ENCODE measurements at places on chromosomes 7 and 10.

GRCh38 chr7:44185729-44186128, 3.5 kb downstream of the GCK start:
- DNase-seq, result no peak

GRCh38 chr10:117135026-117135372, 3.1 kb downstream of the VAX1 start:
- DNase-seq, result no peak

DNA sequence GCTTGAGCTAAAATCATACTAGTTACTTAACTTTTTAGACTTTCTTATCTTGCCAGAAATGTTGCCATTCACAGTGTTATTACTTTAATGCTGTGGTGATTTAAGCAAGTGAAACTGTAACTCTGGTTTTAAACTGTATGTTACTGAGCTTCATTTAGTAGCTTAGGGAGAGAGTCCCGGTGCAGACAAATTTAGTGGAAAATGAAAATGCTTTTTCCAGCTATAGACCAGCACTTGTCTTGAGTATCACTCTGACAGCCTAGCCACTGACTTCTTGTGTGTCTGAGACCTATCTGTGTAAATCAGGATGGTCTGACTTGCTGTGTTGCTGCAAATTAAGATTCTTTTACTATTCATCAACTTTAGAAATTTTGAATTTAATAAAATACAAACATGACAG, 200.8 kb downstream of the CACNB2 start:
- no peak for DNase-seq

- DNase-seq, result no peak
These were observed 265.4 kb downstream of the SKIDA1 start for GRCh38 chr10:21260066-21260465.

- peak; percentile 51 for DNase-seq
These were observed 58.5 kb downstream of the LGI1 start for GRCh38 chr10:93816123-93816747.

DNA sequence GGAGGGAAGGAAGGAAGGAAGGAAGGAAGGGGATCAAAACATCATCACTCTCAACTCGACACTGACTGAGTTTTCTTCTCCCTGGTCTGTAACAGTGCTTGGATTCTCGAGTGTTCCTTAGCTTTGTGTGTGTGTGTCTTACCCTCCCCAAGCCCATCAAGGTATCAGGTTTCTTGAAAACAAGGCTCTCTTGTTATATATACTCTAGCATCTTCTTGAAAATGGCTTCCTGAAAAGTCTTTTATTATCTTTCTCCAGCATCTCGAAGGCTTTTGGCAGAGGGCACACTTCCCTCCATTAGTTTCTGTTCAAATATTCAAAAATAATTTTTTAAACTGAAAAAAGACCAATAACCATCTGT, 13.4 kb downstream of the SERPINE1 start:
- DNase-seq, result no peak

- no peak for DNase-seq
These were observed 4.6 kb upstream of the TSPAN15 start for GRCh38 chr10:69446650-69447151.

- no peak for DNase-seq
These were observed 89.4 kb downstream of the CTNNA3 start for GRCh38 chr10:67606572-67606971.

DNA sequence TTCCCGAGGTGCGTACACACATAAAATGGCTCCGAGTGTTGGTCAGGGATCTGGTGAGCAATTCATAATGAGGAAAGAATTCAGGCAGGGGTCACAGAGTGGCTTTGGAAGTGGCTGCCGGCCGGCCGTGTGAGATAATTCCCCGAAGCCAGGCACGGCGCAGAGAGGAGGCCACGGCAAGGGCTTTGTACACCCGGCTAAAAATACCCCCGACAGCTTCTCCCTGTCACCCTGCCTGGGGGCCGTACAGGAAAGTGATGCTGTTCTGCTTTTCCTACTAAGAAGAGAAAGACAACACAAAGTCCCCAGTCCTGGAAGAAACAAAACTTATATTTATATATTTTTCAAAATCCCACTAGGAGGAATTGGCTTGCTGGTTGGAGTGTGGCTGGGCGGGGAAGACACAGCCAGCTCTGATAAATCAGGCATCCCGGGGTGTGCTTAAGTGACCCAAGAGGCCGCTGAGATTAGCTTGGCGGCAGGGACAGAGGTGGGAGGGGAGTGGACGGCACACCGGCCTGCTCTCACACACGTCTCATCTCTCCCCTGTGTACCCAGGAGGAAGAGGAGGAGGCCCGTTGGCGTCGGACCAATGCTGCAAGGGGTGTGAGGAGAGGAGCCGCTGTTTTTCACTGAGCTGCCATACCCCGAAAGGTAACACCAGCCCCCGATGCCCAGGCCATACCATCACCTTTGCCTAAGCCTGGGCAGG, 70.5 kb downstream of the ZMIZ1 start:
- no peak for DNase-seq

DNA sequence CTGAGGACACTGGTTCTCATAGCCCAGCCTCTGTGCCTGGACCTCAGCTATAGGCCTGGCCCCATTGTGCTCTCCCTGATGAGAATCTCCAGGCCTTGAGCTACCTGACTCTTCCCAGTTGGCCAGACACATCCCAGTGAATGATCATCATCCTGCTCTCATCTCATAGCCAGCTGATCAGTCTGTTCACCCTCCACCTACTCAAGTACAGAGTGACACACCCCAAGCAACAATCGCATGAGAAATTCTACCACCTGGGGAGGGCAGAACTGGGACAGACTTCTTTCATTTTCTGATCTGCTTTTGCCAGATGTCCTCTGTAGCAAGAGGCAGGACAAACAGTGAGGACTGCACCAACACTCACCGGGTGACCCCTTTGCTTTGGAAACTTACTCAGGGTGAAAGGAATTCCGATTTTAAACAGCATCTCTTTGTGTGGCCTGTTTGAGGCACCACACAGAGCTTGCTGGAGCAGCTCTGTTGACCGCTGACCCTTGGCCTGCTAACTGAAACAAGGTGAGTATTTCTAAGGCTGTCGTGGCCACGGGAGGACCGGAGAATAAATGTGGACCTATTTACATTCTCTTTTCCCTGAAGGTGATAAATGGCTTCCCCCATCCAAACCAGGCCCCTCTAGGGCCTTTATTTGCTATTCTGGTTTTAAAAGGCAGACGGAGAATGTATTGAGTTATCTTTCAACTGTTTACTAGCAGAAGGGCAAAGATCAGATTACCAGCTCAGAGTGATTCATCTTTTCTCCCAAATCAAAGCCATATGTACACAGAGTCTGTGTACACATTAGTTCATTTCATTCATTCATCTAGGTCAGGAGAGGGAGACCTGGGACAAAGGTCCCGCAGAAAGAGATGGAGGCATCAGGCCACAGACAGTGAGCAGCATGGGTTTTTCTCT, 181.4 kb upstream of the TNS3 start:
- DNase-seq, result no peak

DNA sequence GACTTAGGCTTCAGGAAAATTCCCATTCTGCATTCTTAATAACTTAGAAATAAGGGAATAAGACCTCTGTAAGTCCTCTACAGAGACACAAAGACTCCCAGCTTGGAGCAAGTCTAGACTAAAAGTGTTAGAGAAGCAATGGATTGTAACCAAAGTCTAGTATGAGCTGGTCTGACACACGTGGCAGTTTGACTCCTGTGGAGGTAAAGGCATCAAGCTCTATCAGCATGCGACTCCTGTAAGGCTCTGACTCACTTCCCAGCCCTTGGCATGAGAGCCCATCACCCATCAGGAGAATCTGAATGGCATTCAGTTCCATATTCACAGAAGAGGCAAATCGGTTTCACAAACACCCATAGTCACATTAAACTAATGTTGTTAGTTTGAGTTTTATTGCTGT, 4.4 kb upstream of the VSTM4 start:
- no peak for DNase-seq

DNA sequence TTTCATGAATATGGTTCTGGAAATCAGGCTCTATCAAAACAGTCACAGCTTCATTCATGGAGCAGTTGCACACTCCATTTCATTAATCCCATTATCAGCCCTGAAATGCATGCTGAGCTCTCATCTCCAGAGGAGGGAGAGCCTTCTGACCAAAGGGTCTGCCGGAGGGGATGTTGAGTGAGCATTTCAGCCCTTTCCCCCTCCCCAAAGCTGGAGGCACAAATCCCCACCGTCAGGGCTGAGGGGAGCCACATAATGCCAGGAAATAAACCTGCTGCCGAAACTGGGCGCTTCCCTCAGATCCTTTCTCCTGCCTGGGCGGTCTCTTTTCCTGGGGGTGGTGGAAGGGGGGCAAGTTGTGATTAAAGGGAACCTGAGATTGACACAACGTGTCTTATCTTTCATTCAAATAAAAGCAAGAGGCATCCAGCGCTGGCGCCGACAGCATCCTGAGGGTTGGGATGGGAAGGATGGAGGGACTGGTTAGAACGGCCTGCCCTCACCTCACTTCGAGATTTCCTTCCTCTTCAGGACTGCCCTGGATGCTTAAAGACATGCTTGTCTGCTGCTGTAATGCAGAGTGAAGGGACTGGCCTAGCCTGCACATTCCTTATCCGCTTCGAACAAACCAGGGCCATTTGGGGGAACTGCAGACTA, 71.6 kb downstream of the TLL2 start:
- DNase-seq, result no peak

- no peak for DNase-seq
These were observed 10.7 kb downstream of the LDB1 start for GRCh38 chr10:102109166-102110116.

- no peak for DNase-seq
These were observed 48.5 kb downstream of the GNAT3 start for GRCh38 chr7:80463272-80463920.

GRCh38 chr7:132435016-132435990, 141.0 kb downstream of the PLXNA4 start:
- DNase-seq, result no peak

DNA sequence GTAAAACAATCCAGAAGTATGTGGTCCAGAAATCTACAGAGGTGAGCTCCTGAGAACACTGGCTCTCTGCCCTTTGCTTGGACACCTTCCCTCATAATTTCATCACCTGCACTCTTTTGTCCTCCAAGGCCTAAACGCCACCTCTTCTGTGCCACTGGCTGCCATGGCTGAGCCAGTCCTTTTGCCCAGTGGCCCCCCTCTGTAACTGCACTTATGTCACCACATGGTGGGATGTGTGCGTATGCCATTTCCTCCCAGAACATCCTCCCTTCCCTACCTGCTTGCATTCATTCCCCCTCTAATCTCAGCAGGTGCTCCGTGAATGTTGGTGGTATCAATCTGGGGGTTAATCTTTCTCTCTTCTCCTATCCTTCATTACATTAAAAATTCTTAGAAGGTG, 17.3 kb upstream of the DUSP5 start:
- no peak for DNase-seq

- DNase-seq, result no peak
These were observed 487.4 kb upstream of the CELF2 start for GRCh38 chr10:10530313-10530712.

DNA sequence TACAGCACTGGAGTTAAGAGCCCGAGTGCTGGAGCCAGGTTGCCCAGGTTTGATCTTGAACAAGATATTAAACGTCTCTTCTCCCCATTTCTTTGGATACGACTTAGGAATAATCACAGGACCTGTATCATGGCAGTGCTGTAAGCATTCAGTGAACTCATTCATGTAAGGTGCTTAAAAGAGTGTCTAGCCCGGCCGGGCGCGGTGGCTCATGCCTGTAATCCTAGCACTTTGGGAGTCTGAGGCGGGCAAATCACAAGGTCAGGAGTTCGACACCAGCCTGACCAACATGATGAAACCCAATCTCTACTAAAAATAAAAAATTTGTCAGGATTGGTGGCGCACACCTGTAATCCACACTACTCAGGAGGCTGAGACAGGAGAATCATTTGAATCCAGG, 40.8 kb downstream of the CHST15 start:
- DNase-seq, result no peak

DNA sequence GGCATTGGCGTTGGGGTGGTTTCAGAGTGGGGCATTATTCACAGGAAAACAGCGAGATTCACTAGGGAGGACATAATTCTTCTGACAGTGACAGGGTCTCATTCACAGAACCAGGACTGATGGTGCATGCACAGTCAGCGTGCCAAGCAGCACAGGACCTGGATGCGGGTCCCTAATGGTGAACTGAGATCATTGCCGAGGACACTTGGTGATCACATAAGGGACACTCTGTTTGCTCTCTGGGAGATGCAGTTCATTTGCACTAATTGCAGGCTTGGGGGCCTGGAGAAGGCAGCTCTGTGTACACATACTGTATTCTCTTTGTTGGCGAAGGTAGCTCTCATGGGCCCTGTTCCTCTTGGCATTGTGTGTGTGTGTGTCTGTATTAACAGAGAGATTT, 716.1 kb downstream of the PHTF2 start:
- no peak for DNase-seq

DNA sequence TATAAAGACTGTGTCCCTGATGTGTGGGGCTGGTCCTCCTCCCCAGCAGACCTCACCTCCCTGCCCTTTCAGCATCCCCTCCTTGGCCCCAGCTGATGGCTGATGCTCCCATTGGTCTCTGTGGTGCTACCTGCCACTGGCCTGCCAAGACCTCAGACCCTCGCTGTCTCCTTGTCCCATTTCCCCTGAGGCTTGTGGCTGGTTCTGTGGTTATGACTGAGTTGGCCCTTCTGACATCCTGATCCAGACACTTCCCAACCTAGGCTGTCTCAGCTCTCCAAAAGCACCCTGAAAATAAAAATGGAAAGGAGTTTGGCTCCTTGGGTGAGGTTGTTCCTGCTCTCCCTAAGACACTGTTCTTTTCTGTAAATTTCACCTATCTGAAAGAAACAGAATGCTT, 214.2 kb downstream of the RPS24 start:
- DNase-seq, result no peak

GRCh38 chr10:15035385-15036301, 8.1 kb upstream of the OLAH start:
- no peak for DNase-seq

GRCh38 chr7:80540836-80541235, 29.0 kb upstream of the GNAT3 start:
- no peak for DNase-seq

DNA sequence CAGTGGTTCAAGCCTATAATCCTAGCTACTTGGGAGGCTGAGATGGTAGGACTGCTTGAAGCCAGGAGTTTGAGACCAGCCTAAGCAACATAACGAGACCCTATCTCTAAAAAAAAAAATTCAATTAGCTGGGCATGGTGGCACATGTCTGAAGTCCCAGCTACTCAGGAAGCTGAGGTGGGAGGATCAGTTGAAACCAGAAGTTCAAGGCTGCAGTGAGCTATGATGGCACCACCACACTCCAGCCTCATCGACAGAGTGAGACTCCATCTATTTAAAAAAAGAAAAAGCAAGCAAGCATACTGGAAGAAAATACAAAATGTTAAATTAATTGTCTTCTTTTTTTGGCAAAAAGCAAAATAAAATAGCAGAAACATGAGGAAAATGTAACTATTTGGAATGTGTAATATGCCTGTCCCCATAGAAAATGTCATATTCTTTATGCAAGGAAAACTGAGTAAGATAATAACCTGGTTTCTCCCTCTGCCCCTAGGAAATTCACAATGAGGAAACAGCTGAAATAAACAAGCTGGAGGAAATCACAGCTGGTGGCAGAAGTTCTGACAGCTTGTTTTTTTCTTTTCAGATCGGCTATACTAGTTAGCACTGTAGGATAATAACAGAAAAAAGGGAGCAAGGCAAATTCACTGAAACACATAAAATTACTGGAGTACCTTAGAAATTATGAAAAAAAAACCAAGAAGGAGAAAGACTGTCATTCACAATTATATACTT, 48.5 kb downstream of the HERPUD2 start:
- no peak for DNase-seq

Data from GM10248 (cell line).